AG09309 (cell line): ENCODE measurements at places on chromosomes 12 and 14.
A peak's percentile ranks its signal among the peaks of the same experiment; 100 is the strongest.

GRCh38 chr14:68293404-68293803 lies 473.8 kb downstream of the RAD51B start:
- DNase-seq, result no peak

DNA sequence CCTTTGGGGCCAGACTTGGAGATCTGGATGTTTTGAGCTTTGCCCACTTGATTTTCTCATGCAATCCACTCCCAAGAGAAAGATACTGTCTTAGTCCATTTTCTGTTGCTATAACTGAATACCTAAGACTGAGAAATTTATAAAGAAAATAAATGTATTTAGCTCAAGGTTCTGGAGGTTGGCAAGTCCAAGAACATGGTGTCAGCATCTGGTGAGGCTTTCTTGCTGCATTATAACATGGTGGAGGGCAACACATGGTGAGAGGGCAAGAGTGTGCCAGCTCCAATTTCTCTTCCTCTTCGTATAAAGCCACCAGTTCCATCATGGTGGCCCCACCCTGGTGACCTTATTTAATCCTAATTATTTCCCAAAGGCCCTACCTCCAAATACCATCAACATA lies 39.6 kb upstream of the NFKBIA start:
- no peak for DNase-seq

- DNase-seq, result peak; percentile 47
Measured at GRCh38 chr12:127785540-127785939, 481.4 kb upstream of the TMEM132C start.

DNA sequence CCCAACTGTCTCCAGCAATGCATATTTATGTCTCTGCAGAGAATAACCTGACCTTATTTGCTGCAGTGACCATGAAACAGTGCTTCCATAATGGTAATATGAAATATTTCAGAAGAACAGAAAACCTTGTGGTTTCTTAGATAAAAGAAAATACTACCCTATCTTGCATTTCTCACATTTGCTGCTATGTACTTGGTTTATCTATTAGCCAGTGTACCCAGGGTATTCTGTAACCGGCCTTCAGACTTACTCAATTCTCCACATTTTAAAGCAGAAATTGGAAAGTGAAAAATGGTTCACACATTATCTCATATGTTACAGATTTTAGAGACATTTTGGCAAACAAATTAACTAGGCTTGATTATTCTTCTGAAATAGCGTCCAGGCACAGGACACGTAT lies 57.9 kb upstream of the CCDC91 start:
- DNase-seq, result no peak

GRCh38 chr14:23521785-23522640 lies 29.6 kb downstream of the ZFHX2 start:
- no peak for DNase-seq

DNA sequence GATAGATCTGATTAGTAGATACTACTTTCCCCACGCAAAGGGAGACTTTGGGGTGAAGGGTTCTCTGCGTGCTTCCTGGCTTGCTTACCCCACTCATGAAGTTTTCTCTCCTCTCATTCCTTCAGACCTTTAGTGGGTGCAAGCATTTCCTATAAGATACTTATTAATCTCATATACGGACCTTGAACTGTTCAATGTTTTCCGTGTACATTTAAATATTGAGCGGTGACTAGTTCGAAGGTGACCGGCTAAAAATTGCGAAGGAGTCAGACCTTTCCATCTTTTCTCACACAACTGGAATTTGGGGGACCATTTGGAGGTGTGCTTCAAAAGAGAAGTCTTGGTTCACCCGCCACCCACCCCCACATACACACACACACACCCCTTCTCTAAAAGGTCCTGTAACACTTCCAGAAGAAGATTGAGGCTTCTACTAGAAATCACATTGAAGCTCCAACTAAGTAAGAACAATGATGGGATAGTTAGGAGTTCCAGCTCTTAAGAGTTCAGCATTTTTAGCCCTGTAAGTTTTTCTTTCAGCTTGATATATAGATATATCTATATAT lies 6.1 kb upstream of the FOXG1 start:
- no peak for DNase-seq

GRCh38 chr12:18683327-18684013 lies 54.3 kb downstream of the PLCZ1 start:
- no peak for DNase-seq

DNA sequence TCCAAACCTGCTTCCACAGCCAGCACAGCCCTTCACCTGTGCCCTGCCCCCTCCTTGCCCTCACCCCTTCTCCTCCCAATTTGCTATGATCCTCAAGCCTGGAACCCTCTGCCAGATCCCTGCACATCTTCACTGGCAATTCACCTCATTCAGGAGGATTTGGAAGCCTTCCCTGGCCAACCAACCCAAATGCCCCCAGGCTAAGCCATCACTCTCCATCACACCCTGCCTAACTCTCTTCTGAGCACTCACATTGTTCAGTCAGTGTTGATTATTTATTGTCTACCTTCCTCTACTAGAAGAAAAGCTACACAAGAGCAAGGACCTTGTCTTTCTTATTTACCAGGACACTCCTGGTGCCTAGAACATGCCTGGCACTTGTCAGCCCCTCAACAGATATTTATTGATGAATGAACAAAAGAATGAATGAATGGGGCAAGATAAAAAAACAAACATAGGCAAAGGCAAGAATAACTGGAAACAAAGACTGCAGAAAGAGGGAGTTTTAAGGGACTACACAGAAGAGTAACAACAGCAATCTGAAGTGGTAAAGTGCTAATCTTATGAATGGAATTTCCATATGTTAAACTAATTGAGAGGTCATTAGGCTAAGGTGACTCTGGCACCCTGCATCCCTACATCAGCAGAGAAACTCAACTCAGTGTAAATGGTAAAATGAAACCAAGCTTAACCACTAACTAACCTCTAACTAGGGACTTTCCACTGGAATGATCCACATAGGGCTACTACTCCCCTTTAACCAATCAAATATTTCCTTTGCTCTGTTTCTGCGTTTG lies 33.4 kb downstream of the TMTC1 start:
- DNase-seq, result no peak

GRCh38 chr12:27530157-27530922 lies 6.3 kb downstream of the PPFIBP1 start:
- DNase-seq, result no peak

DNA sequence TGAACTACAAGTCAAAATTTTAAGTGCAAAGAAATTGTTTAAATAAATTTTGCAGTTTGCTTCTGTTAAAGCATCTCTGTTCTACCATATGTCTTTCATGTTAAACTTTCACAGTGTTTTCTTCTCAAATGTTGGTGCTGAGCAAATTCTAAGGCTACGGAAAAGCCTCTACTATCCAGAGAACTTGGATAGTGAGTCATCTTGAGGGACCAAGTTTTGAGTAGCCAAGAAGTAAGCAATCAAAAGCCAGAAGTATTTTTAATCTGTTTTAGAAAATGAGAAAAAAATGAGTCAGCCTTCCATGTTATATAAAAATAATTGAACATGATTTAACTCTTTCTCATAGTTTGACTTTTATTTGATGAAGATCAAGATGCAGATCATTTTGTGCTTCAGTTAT lies 3.3 kb downstream of the BRMS1L start:
- no peak for DNase-seq
